ENCODE measurements at places on chromosomes 5 and 9.

DNA sequence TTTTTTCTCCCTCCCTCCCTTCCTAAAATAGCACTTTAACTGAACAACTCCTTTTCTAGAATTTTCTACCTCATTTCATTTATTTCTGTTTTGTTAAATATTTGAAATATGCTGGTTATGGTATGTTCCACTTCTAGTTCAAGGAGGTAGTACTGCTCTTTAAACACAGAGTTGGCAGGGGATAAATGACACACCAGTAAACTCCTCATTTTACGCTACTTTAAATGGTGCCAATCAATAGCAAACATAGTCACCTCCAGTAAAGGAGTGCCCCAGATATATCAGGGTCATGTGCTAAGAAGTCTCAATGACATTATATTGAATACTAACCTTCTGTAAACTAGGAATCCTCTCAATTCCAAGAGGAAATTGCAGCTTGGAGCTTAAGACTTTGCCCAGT lies 56.9 kb downstream of the MYO10 start:
- DNase-seq, result no peak

- no peak for DNase-seq
These were observed 122.6 kb upstream of the IRX2 start for GRCh38 chr5:2874099-2874498.

GRCh38 chr5:66596636-66597182 lies 516 bp downstream of the MAST4 start:
- DNase-seq, result no peak

- DNase-seq, result no peak
These were observed 35.6 kb downstream of the IRX2 start for GRCh38 chr5:2715856-2716255.

- DNase-seq, result no peak
These were observed 29.7 kb upstream of the CSNK1G3 start for GRCh38 chr5:123482258-123482657.

DNA sequence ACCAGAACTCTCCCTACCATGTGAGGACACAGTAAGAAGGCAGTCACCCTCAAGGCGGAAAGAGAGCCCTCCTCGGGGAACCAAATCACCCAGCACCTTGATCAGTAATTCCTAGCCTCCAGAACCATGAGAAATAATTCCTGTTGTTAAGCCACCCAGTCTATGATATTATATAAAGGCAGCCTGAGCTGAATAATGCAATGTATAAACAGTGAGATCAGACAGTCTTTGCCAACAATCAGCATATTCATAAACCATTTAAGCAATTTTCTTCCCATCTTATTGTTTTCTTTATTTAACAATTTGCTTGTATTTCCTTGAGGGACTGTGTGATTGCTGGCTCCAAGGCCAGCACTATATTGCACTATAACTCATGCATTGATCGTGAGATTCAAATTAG lies 144.4 kb upstream of the DAPK1 start:
- DNase-seq, result no peak

DNA sequence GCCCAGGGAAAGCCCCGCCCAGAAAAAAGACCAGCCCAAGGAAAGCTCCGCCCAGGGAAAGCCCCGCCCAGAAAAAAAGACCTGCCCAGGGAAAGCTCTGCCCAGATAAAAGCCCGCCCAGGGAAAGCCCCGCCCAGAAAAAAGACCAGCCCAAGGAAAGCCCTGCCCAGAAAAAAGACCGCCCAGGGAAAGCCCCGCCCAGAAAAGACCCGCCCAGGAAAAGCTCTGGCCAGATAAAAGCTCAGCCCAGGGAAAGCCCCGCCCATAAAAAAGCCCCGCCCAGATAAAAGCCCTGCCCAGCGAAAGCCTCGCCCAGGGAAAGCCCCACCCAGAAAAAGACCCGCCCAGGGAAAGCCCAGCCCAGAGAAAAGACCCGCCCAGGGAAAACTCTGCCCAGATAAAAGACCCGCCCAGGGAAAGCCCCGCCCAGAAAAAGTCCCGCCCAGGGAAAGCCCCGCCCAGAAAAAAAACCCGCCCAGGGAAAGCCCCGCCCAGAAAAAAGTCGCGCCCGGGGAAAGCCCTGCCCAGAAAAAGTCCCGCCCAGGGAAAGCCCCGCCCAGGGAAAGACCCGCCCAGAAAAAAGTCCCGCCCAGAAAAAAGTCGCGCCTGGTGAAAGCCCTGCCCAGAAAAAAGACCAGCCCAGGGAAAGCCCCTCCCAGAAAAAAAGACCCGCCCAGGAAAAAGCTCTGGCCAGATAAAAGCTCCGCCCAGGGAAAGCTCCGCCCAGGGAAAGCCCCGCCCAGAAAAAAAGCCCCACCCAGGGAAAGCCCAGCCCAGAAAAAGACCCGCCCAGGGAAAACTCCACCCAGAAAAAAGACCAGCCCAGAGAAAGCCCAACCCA lies 11.9 kb downstream of the GRIN1 start:
- peak; percentile 84 for DNase-seq

DNA sequence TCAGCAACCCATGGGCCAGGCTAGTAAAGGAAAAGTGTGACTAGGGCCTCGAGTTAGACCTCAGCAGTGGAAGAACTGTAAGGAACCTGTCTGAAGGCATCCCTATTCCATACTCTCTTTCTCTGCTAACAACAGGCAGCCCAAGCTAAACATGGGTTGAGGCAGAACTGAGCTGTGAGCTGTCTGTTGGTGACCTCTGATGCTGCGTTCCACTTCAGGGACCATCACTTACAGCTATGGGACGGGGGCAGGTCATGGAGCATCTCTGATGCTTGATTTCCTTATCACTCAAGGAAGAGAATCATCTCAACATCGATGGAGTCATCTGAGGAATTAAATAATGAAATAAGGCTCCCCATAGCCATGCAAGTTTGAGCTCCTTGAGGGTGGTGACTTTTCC lies 174.8 kb downstream of the ACTL7B start:
- no peak for DNase-seq

DNA sequence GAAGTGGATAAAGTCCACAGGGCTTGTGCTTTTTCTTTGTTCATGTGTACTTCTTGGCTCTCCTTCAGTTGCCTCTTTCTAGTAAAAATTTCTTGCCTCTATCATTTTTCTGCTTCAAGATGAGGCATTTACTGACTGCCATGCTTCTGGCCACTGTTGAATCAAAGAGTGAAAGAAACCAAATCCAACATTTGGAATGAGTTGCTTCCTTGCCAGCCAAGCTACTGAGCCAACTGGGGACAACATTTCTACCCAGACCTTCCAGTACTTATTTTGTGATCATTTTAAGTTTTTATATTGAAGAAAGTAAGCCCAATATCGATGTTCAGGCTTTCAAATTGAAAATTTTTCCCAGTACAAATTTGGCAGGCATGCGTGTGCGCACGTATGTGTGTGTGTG lies 73.2 kb downstream of the SNCAIP start:
- no peak for DNase-seq

GRCh38 chr9:134863941-134864820 lies 16.4 kb upstream of the FCN2 start:
- no peak for DNase-seq

DNA sequence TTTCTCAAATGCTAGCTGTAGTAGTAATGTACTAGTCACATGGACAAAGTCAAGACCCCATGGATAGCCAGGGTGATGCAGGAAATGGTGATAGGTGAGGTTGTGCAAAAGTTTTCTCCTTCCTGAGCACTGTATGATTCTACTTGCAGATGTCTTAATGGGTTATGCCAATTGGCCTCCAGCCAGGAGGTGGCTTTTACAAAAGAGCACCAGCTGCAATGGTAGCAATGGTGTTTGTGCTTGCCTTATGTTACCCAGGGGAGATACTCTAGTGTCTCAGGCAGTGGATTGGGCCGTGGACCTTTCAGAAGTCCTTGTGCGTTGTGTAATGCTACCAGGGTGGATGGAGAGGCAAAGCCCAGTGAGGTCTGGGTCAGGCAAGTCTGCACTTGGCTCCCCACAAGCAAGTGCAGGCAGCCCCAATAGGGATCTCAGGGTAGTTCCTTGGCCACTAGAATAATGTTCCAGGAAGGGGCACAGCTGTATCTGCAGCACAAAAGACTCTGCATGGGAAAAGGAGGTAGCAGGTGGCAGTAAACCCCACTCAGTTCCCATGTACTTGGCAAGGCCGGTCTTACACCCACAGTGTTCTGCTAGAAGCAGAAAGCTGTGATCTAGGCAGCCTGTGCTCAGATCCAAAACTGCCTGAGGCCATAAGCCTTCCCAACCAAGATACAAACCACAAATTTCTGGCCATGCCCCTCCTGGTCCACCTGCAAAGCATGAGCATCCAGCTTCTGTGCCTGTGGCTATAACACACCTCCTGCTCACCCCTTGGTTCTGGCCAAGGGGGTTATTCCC lies 46.4 kb upstream of the EDIL3 start:
- DNase-seq, result no peak

Measured in activated CD4-positive, alpha-beta T cell treated with anti-CD3 and anti-CD28 coated beads, Interleukin-10, Interleukin-2, amounts not matched to agents 100 ng/mL and 50 ng/mL, durations not matched to agents 16 hours and 8 hours (primary cell).